ENCODE measurements at places on chromosomes 12 and 14.

DNA sequence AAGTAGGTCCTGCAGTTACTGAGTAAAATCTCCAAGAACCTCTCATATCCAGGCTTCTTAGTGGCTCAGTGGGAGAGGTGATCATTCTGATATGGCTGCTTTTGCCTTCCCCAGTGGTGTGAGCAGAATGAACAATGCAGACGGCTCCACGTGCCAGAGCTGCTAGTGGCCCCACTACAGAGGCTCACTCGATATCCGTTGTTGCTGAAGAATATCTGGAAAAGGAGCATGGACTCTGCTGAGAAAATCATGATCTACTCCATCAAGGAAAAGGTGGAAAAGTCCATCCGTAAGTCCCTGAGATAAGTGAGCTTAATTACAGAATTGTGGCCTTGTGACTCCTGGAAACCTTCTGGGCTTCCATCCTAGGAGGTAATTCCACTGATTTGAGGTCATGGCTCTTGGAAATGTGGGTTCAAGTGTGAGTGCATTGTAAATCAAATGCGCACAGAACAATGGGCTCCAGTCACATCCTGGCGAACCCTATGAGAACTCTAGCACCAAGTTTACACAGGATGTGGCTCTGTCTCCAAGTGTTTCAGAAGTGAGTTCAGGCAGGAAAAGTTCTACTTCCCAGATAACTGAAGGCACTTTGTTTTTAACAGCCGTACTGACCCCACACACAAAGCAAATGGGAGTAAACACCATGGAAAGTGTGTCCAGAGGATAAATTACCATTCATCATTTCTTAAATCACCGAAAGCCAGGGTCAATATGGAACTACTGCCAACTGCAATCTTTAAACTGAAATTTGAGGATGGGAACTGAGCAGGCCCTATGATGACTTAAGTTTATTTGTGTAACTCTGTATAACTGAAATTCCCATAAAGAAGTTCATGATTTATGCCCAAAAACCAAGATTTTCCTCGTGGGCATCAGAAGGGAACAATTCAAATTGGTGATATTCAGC lies 51.4 kb downstream of the PLEKHG7 start:
- no peak for DNase-seq

DNA sequence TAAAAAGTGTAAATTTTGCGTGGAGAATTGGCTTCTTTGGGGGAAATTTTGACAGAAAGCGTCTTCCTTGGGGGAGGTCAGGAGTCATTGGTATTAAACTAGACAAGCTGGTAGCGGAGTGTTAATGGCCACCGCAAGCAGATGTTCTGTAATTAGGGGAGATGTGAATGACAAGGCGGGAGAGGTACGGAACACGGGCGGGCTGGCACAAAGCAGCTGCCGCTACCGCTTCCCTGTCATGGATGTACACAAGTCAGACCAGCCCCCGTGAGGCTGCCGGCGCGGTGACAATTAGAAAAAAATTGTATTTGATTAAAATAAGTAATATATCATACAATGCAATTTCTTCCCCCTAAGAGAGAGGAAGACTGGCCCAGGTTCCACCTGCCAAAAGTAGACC lies 501.6 kb downstream of the VRK1 start:
- no peak for DNase-seq

DNA sequence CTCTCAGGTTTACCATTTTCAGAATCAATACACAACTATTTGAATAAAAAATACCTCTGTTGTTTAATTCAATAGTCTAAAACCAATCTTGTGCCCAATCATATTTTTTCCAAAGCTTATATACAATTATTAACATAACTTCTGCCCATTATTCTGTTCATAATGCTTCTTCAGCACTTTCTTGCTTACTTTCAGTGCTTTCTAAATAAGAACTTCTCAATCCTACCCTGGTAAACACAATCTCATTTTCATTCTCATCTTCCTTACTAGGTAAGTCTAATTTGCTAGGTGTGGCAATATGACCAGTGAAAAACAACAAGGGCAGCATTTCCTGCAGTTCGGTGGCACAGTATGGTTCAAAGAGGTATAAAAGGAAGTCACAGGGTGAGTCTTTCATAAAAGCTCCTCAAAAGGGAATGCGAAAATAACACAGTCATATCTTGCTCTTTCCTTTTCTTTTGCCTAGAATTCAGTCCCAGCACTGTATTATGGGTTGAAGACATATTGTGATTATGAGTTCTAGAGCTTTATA lies 103.5 kb downstream of the FOXG1 start:
- DNase-seq: no peak

DNA sequence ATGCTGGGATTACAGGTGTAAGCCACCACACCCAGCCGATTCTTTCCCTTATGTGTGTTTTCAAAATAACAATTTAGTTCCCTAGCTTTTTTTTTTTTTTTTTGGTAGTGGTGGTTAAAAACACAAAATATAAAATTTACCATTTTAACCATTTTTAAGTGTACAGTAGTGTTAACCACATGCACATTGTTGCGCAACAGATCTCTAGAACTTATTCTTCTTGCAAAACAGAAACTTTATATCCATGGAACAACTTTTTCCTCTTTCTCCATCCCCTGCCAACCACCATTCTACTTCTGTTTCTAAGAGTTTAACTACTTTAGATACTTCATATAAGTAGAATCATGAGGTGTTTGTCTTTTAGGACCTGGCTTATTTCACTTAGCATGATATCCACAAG lies 1.1 kb upstream of the NDUFA12 start:
- no peak for DNase-seq

GRCh38 chr14:68807148-68807600 lies 14.3 kb upstream of the ZFP36L1 start:
- no peak for DNase-seq

DNA sequence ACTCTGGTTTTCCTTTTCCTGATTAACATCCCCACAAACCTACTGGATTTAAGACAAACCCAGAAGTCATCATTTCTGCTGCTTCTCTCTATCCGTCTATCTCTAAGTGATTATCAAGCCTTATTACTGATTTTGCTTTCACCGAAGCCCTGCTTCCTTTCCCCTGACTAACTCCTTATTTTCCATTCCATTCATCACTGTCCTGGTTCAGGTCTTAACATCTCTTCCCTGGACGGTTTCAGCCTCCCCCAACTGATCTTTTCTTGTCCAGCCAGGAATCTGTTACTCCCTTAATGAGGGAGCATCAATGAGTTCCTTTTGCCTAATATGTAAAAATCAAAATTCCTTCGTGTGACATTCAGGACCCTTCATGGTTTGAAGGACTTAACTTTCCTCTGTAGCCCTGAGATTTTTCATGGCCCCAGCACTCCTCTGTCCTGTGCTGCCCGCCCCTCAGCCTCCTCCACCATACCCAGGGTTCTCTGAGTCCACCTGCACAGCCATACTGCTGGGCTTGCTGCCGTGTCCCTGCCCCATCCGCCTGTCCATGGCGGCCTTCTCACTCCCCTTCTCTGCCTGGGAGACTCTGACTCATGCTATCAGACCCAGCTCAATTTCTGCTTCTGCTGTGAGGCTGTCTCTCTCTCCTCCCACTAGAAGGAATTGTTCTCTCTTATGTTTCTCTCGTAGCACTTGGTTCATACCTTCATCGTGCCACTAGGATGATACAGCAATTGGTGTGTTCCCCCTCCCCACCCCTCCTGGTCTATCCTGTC lies 167.8 kb upstream of the HIF1A start:
- DNase-seq: no peak

GRCh38 chr14:55430024-55430690 lies 10.3 kb downstream of the TBPL2 start:
- DNase-seq: peak; percentile 79

DNA sequence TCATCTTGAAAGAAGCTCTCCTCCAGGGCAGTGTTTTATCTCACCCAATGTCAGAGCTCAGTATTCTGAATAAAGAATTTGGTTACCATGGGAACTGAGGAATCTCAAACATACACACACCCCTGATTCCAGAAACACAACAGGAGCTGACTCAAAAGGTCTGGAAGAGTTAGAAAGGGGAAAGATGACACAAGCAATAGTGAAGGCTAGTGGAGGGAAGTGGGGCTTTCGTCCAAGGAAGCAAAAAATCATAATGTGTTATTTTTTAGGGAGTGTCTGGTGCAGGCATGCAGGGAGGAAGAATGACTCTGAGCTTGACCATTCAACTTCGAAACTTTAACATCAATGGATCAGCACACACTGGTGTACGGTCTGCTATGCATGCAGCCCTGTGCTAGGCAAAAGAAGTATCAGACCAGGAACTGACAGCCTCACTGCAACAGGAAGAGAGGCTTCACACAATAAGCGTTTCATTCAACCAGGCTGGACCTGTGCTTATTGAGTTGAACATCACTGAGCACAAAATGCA lies 20.3 kb downstream of the HEBP1 start:
- no peak for DNase-seq

DNA sequence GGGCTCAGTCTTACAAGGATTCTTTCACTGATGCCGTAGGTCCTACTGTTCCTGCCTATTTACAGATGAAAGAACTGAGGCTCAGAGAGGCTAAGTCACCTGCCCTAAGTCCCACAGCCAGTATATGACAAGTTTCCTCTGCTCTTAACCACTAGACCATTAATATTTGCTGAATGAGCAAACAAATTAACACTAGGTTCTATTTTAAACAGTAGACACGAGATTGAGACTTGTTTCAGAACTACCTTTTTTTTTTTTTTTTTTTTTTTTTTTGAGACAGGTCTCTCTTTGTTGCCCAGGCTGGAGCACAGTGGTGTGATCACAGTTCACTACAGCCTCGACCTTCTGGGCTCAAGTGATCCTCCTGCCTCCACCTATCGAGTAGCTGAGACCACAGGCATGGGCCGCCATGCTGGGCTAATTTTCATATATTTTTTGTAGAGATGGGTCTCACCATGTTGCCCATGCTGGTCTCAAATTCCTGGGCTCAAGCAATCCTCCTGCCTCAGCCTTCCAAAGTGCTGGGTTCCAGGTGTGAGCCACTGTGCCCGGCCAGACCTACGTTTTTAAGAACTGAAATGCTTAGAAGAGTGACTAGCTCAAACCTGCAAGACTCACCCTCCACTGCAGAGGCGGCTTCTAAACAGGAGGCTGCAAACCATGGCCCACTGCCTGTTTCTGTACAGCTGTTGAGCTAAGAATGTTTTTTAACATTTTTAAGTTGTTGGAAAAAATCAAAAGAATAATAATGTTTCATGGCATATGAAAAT lies 12.9 kb downstream of the SYNE3 start:
- DNase-seq: no peak

GRCh38 chr14:78705989-78706388 lies 535.8 kb downstream of the NRXN3 start:
- DNase-seq: no peak
